Sigmoid colon (tissue), 7 donors: ENCODE measurements at places on chromosomes 13 and 19. TPM values are rescaled to one million over a fixed set of nuclear protein-coding genes. Genes with fewer than 3 reads are reported as not detected.
A peak's percentile ranks its signal among the peaks of the same experiment; 100 is the strongest.

GRCh38 chr19:401866-402511, 7.0 kb downstream of the C2CD4C start:
- no peak overlapping the region for H3K4me3 ChIP-seq
- H3K27me3 ChIP-seq, result peaks cover 43% of the 10 kb centered on the region
- H3K36me3 ChIP-seq, result no peaks in the 10 kb centered on the region
- DNase-seq, result no peak
- H3K4me1 ChIP-seq, result no peaks in the 10 kb centered on the region
- H3K27ac ChIP-seq, result no peak overlapping the region

DNA sequence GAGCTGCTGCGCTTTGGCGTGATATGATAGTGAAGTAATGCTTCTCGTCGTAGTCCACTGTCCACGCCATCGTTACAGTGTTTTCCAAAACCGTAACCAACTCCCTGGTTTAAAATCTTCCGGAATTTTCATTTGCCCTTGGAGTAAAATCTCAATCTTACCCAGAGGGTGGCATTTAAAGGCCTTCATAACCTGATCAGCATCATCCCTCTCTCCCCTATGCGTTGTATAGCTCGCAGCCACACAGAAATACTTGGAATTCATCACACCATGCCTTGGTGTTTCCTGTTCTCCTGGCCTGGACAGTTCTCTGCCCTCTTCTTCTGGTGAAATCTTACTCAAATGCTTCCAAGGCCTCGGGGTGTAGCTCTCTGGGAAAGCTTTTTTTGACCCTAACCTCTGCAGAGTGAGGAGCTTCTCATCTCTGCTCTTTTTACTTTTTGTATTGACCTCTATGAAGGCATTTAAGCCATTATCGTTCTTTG, 839 bp downstream of the MPHOSPH8 start:
- H3K4me3 ChIP-seq, result peak overlapping the region; percentile 95
- no peaks in the 10 kb centered on the region for H3K27me3 ChIP-seq
- no peak for DNase-seq
- H3K27ac ChIP-seq, result peak overlapping the region; percentile 90
- H3K4me1 ChIP-seq, result peaks cover 18% of the 10 kb centered on the region
- no peaks in the 10 kb centered on the region for H3K36me3 ChIP-seq

DNA sequence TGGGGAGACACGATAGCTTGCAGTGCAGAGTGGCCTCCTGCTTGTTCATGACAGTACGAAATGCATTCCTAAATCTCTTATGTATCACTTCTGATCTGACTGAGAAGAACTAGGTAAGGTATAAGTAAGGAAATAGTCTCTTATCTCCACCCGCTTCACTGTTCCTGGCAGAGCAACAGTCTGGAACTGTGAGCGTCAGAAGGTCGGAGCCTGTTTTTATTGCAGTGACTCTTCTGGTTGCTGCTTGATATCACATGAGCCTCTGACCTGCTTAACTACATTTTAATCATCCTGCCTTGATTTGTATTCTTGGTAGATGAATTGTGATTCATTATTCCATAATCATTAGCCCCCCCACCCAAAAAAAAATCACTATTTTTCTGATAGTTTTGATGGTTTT, 69.0 kb downstream of the COL4A2 start:
- no peaks in the 10 kb centered on the region for H3K27me3 ChIP-seq
- H3K27ac ChIP-seq, result peak overlapping the region; percentile 68
- DNase-seq, result no peak
- no peaks in the 10 kb centered on the region for H3K36me3 ChIP-seq

- peaks cover 14% of the 10 kb centered on the region for H3K4me1 ChIP-seq
- H3K27me3 ChIP-seq, result no peaks in the 10 kb centered on the region
- no peak overlapping the region for H3K27ac ChIP-seq
Measured at GRCh38 chr13:23610966-23611491, 40.8 kb downstream of the TNFRSF19 start.

- no peak overlapping the region for H3K4me3 ChIP-seq
- no peaks in the 10 kb centered on the region for H3K27me3 ChIP-seq
- H3K4me1 ChIP-seq, result peaks cover 21% of the 10 kb centered on the region
- H3K36me3 ChIP-seq, result peaks cover 46% of the 10 kb centered on the region
Measured at GRCh38 chr19:17936379-17936778, 3.6 kb downstream of the CCDC124 start.

GRCh38 chr13:22276616-22277015, 605.7 kb downstream of the FGF9 start:
- H3K36me3 ChIP-seq, result no peaks in the 10 kb centered on the region
- no peaks in the 10 kb centered on the region for H3K4me1 ChIP-seq
- DNase-seq, result no peak
- H3K27ac ChIP-seq, result no peak overlapping the region
- no peak overlapping the region for H3K4me3 ChIP-seq

DNA sequence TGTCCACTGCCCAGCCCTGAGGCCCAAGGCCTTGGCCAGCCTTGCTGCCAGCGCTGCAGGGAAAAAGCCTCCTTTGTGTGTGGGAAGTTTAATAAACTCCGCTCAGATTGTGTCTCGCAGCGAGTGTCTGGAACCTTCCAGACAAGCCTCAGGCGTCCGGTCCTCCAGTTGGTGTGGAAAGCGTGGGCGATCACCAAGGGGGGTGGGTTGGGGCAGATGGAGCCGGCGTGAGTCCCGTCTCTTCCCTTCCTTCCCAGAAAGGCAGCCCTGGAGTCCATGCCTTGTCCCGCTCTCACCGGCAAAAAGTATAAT, 4.6 kb downstream of the STK11 start:
- no peaks in the 10 kb centered on the region for H3K36me3 ChIP-seq
- DNase-seq, result no peak
- no peak overlapping the region for H3K27ac ChIP-seq
- H3K27me3 ChIP-seq, result no peaks in the 10 kb centered on the region
- no peak overlapping the region for H3K4me3 ChIP-seq

- H3K4me1 ChIP-seq, result peaks cover 14% of the 10 kb centered on the region
- H3K36me3 ChIP-seq, result peaks cover 32% of the 10 kb centered on the region
- no peaks in the 10 kb centered on the region for H3K27me3 ChIP-seq
- H3K27ac ChIP-seq, result no peak overlapping the region
Measured at GRCh38 chr19:6754136-6754535, 13.1 kb downstream of the SH2D3A start.

The ZNF530 gene
- 1.2 TPM for total RNA-seq

DNA sequence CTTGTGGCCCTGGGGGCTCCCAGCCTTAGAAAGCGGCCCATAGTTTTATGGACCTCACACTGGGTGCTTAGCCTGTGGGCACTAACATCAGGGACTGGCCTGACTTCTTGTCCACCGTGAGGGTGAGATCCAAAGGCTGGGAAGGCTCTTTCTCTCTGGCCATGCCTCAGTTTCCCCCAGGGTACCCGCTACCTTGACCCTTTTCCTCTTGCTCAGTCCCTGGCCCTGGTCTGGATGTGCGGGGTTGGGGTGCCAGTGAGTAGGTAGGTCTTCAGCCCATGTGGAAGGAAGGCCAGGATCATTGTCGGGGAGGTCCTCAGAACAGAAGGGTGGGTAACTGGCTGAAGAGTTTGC, 1.6 kb upstream of the TMEM161A start:
- H3K27ac ChIP-seq, result no peak overlapping the region
- no peak overlapping the region for H3K4me3 ChIP-seq
- H3K27me3 ChIP-seq, result no peaks in the 10 kb centered on the region
- H3K36me3 ChIP-seq, result no peaks in the 10 kb centered on the region

DNA sequence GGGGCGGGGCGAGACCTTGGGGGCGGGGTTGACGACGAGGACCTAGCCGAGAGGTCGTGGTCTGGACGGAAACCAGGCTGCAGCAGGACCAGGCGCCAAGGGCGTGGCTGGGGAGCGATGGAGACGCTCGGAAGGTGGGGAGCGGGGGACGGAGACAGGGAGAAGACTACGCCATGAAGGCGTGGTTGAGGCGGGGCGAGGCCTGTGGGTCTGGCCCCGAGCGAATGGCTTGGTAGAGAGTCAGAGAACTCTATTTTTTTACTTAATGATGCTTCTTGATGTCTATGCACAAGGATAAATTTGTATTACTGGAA, 674 bp upstream of the FBXL12 start:
- peaks cover 23% of the 10 kb centered on the region for H3K4me1 ChIP-seq
- H3K4me3 ChIP-seq, result peak overlapping the region; percentile 21
- H3K36me3 ChIP-seq, result no peaks in the 10 kb centered on the region

- H3K4me3 ChIP-seq, result no peak overlapping the region
- no peak overlapping the region for H3K27ac ChIP-seq
- no peaks in the 10 kb centered on the region for H3K27me3 ChIP-seq
- H3K36me3 ChIP-seq, result no peaks in the 10 kb centered on the region
- H3K4me1 ChIP-seq, result no peaks in the 10 kb centered on the region
Measured at GRCh38 chr19:53775524-53775923, 48.6 kb downstream of the NLRP12 start.

DNA sequence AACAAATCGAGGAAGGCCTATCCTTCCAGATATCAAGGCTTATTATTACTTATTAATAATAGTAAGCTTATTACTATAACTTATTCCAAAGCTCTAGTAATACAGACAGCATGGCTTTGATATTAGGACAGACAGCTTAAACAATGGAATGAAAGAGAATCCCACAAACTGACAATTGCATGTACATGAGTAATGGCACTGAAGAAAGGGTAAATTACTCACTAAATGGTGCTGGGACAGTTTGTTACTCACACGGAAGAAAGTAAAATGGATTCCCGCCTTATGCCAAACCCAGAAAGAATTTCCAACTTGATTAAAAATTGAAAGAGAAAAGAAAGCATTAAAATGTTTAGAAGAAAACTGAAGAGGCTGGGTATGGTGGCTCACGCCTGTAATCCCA, 60.3 kb downstream of the MIPEP start:
- no peaks in the 10 kb centered on the region for H3K36me3 ChIP-seq
- H3K4me3 ChIP-seq, result no peak overlapping the region
- no peak overlapping the region for H3K27ac ChIP-seq
- no peaks in the 10 kb centered on the region for H3K27me3 ChIP-seq
- no peak for DNase-seq

DNA sequence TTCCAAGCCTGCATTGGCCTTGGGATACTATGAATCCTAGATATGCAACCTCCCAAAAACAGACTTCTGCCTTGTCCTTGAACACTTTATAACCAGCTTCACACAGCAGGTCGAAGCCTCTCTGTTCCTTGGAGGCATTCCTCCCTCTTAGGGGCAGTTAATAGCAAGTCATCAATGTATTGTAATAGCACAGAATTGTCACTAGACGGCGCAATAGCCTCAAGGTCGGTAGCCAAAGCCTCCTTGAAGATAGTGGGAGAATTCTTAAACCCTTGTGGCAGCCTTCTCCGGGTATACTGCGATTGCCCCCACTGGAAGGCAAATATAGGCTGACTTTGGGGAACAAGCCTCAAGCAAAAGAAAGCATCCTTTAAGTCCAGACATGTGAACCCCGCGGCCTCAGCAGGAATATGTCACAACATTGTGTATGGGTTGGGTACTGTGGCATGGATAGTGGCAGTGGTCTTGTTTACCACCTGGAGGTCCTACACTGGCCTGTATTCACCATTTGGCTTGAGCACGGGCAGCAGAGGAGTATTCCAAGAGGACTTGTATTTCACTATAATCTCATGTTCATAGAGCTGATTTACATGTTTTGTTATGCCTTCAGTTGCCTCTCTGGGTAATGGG, 61.1 kb downstream of the ZNF431 start:
- H3K27ac ChIP-seq, result no peak overlapping the region
- no peaks in the 10 kb centered on the region for H3K4me1 ChIP-seq

- H3K27me3 ChIP-seq, result no peaks in the 10 kb centered on the region
- no peak overlapping the region for H3K4me3 ChIP-seq
- no peak overlapping the region for H3K27ac ChIP-seq
- DNase-seq, result no peak
- H3K36me3 ChIP-seq, result no peaks in the 10 kb centered on the region
- H3K4me1 ChIP-seq, result no peaks in the 10 kb centered on the region
Measured at GRCh38 chr19:33247441-33247819, 21.8 kb upstream of the SLC7A10 start.

GRCh38 chr13:60032851-60033250, 130.9 kb downstream of the DIAPH3 start:
- no peak overlapping the region for H3K4me3 ChIP-seq
- H3K36me3 ChIP-seq, result no peaks in the 10 kb centered on the region
- no peak for DNase-seq
- no peak overlapping the region for H3K27ac ChIP-seq
- H3K27me3 ChIP-seq, result no peaks in the 10 kb centered on the region

GRCh38 chr19:38642176-38642575, 5.3 kb upstream of the ACTN4 start:
- no peaks in the 10 kb centered on the region for H3K27me3 ChIP-seq
- H3K27ac ChIP-seq, result no peak overlapping the region
- no peaks in the 10 kb centered on the region for H3K4me1 ChIP-seq
- DNase-seq, result no peak
- H3K36me3 ChIP-seq, result peaks cover 16% of the 10 kb centered on the region
- H3K4me3 ChIP-seq, result no peak overlapping the region

The PLEKHF1 gene
- 34.6 TPM for total RNA-seq
